ENCODE measurements at places on chromosomes 2 and 18. TPM values are rescaled to one million over a fixed set of nuclear protein-coding genes. Genes with fewer than 3 reads are reported as not detected.

GRCh38 chr2:10375570-10376281 is 72.4 kb downstream of the ODC1 start:
- DNase-seq = no peak

DNA sequence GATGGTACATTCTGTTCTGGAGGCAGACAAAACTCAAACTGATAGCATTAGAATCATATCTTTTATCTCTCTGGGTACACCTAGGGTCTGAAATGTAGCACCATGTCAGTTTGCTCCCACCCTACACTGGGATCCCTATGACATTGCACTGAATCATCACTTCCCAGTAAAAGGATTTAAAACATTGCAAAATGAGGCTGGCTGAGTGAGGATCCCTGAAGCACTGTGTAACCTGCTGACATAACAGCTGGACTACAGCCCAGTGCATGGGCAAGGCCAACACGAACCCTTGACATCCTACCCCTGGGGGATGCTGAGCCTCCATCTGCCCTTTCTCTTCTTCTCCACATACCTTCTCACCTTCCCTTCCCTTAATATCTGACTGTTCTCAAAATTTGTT is 253.2 kb downstream of the TTC32 start:
- DNase-seq = no peak

- DNase-seq = no peak
Measured at GRCh38 chr2:20352581-20353216, 2.1 kb upstream of the PUM2 start.

GRCh38 chr18:292271-292670 is 24.4 kb upstream of the THOC1 start:
- no peak for DNase-seq

Gene SKA1
- total RNA-seq = 0.38 TPM

- no peak for DNase-seq
Measured at GRCh38 chr2:10962004-10962403, 50.3 kb downstream of the KCNF1 start.

- DNase-seq = peak; percentile 70
Measured at GRCh38 chr2:232532419-232532818, 6.5 kb downstream of the CHRND start.

Gene TUBA4A
- total RNA-seq = 128 TPM

Gene LYG2
- total RNA-seq = not detected

DNA sequence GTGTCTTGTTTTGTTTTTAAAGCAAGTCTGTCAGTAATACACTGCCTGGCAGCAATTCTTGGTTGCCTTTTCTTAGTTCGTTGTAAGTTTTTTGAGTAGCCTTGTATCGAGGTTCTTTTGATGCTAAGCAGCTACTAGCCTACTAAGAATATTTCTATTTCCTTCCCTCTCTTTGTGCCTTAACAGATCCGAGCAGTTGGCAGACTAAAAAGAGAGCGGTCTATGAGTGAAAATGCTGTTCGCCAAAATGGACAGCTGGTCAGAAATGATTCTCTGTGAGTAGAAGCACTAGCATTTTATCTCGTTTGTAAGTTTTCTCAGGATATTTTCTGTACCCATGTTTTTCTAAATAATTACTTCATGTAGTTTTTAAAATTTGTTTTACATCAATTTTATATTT is 15.1 kb downstream of the MFF start:
- DNase-seq = no peak

- peak; percentile 32 for DNase-seq
Measured at GRCh38 chr2:128607911-128608506, 289.3 kb upstream of the HS6ST1 start.

- DNase-seq = no peak
Measured at GRCh38 chr2:238694136-238694755, 153.6 kb upstream of the TWIST2 start.

Gene MXD1
- total RNA-seq = 4.6 TPM

- peak; percentile 75 for DNase-seq
Measured at GRCh38 chr2:1550658-1551316, 137.5 kb downstream of the TPO start.

DNA sequence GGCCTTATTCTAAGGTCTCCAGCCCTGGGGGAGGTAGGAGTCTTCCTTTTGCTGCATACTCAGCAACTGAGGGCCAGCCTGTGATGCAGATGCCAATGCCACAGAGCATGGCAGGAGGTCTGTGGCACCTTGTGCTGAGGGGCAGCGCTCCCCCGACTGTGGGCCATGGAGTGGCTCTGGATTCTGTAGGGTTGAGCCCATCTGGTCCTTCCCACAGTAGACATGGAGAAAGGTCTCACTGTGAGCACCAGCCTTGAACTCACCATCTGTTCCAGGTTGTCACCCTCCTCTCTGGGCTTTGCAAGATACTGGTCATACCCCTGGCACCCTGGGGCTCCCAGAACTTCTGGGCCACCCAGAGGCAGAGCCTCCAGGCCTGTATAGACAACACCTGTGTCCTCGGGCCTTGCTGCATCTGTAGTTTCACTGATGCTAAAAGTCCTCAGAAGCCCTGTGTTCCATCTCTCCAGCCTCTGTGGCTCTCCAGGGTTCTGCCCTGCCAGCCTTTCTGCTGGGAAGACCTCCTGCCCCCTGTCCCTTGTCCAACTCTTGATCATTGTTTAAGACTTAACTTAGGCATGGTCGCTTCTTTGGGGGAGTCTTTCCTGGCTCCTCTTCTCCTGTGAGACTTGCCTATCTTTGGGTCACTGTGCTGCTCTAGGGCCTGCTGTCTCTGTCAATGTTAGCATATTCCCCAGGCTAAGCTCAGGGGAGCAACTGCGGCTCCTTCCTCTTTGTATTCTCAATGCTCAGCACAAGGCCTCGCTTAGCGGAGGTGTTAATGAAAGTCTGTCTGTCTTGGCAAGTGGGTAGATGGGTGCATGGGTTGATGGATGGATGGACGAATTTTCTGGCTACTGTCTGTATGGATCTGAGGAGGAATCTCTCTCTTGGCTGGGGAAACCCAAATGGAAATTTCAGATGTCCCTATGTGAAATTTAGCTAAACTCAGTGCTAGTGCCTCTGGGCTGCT is 160.9 kb downstream of the DYSF start:
- DNase-seq = no peak

DNA sequence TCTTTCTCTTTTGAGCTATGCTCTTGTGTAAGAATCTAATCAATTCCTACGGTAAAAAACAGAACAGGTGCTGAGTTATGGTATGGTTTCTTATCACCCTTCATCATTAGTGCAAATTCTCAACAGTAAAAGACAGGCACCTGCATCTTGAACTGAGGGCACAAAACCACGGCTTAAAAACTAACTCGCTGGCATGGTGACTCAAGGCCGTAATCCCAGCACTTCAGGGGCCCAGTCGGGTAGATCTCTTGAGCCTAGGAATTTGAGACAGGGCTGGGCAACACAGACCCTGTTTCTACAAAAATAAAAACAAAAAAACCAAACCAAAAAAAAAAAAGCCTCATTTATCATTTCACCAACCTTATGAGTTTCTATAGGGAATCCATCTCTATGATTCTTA is 33.3 kb downstream of the THAP4 start:
- no peak for DNase-seq

DNA sequence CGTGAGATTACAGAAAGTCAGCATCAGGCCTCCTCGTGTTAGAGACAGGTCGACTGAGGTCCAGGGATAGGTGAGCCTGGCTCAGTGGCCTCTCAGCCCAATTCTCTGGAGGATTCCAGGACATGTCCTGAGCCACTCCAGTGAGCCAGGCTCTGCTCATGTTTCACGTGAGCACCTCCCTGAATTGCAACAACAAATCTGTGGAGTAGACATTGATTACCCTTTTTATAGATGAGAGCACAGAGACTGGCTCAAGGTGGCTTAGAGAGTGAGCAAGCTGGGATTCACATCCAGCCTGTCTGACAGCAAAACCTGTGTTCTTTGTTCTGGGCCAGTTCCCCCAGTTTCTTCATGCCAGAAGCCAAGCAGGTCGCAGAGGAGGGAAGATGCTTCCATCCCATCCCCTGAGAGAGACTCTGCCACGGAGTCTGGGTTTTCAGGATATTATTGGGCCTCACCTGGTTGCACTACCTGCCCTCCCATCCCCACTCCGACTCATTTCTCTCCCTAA is 46.4 kb downstream of the HS1BP3 start:
- no peak for DNase-seq

Measured in Right ventricle myocardium inferior (tissue), 1 donor.